ENCODE measurements at places on chromosomes 11 and 22.

DNA sequence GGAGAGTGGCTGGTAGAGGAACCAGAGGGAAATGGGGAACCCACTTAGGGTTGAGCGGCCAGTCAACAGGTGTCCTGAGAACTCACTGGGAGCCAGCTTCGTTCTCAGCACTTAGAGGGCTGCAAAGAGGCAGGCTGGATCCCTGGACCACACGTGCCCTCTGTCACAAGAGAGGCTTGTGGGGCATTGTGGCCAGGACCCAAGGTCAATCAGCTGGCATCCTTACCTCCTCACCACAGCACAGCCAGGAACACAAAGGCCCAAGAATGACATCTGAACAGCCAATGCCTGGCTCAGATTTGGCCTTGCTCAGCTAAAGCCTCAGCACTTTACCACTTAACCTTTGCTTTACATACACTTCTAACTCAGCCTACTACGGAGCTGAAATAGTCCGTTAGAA, 7.4 kb downstream of the MAPK8IP1 start:
- H3K27ac ChIP-seq = no peak overlapping the region
- H3K27me3 ChIP-seq = peaks cover 61% of the 10 kb centered on the region
- no peak for DNase-seq
- no peaks in the 10 kb centered on the region for H3K36me3 ChIP-seq
- H3K4me3 ChIP-seq = no peak overlapping the region
- H3K4me1 ChIP-seq = no peaks in the 10 kb centered on the region

GRCh38 chr11:7448201-7448600, 37.1 kb upstream of the OLFML1 start:
- H3K27ac ChIP-seq = no peak overlapping the region
- H3K36me3 ChIP-seq = no peaks in the 10 kb centered on the region
- no peak for DNase-seq
- peaks cover 28% of the 10 kb centered on the region for H3K27me3 ChIP-seq

- H3K27ac ChIP-seq = no peak overlapping the region
- H3K4me1 ChIP-seq = peaks cover 12% of the 10 kb centered on the region
- H3K27me3 ChIP-seq = no peaks in the 10 kb centered on the region
- no peaks in the 10 kb centered on the region for H3K36me3 ChIP-seq
- no peak overlapping the region for H3K4me3 ChIP-seq
Measured at GRCh38 chr11:74784234-74784633, 35.6 kb downstream of the RNF169 start.

DNA sequence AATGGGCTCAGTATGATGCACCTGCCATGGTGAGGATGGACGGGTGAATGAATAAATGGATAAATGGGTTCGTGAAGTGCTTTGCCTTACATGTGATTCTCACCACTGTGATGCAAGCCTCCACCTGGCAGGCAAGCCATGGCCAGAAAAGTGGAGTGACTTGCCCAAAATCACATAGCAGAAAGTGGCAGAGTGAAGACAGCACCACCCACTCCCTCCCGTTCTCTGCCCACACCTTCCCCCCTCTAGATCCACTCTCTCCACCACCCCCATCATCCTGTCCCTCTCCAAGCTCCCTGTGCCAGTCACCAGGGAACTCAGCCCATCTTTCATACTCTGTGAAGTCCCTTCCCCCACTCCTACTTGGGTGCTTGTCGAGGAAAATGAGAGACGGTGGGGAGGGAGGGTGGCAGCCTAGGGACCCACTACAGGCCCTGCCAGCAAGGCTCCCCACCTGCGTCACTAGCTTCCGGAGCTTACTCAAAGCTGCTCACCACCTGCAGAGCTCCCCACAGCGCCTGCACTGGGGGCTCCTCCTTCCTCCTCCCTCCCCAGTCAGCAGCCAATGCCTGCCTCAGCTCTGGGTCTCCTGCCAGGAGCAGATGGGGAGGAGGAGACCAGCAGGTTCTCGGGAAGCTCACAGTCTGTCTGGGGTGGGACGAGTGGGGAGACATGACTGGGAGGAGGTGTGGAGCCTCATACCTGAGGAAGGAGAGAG, 82.3 kb downstream of the PDE2A start:
- peaks cover 100% of the 10 kb centered on the region for H3K27me3 ChIP-seq
- no peak overlapping the region for H3K4me3 ChIP-seq
- no peak overlapping the region for H3K27ac ChIP-seq

DNA sequence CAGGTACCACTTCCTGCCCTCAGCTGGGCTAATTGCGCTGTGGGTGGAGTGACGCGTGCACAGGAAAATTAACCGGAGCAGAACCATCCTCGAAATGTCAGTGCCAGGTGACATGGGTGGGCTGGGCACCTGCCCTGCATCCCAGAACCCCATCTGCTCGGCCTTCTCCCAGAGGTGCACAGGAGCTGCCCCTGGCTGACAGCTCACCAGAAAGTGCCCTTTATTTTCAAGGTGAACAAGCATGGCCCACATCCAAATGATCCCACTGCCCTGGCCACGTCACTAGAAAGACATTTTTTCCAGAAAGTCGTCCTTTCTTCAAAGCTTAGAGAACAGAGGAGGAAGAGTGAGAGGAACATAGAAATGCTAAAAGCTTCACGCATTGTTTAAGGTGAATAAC, 4.1 kb upstream of the ELFN2 start:
- peak overlapping the region; percentile 15 for H3K4me3 ChIP-seq
- peaks cover 30% of the 10 kb centered on the region for H3K36me3 ChIP-seq
- H3K4me1 ChIP-seq = peaks cover 29% of the 10 kb centered on the region
- no peak for DNase-seq
- H3K27ac ChIP-seq = peak overlapping the region; percentile 66
- peaks cover 27% of the 10 kb centered on the region for H3K27me3 ChIP-seq

GRCh38 chr11:63212742-63213141, 30.7 kb downstream of the SLC22A25 start:
- H3K4me3 ChIP-seq = no peak overlapping the region
- peak; percentile 24 for DNase-seq
- H3K36me3 ChIP-seq = no peaks in the 10 kb centered on the region
- no peak overlapping the region for H3K27ac ChIP-seq
- peaks cover 72% of the 10 kb centered on the region for H3K27me3 ChIP-seq

DNA sequence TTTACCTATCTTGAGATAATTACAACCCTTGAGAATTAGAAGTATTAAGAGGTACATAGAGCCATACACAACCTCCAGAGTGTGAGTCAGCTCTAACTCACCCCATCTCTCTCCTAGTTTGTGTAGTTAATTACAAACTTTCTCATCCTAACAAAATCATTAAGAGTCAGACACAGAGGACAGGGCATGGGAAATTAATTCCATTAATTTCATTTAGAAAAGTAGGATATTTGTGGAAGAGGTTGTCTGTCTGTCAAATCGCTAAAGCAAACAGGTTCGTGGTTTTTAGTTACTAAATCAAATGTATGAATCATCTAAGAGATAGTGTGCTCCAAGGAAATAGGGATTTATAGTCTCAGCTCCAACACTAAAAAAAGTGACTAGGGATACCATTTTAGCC, 1261.4 kb upstream of the TENM4 start:
- no peaks in the 10 kb centered on the region for H3K27me3 ChIP-seq
- no peak for DNase-seq
- H3K4me1 ChIP-seq = peaks cover 18% of the 10 kb centered on the region
- H3K27ac ChIP-seq = no peak overlapping the region

GRCh38 chr11:94585399-94585798, 18.2 kb downstream of the PIWIL4 start:
- H3K27ac ChIP-seq = no peak overlapping the region
- peaks cover 74% of the 10 kb centered on the region for H3K4me1 ChIP-seq
- peaks cover 10% of the 10 kb centered on the region for H3K36me3 ChIP-seq
- no peaks in the 10 kb centered on the region for H3K27me3 ChIP-seq

- H3K36me3 ChIP-seq = no peaks in the 10 kb centered on the region
- H3K4me1 ChIP-seq = peaks cover 18% of the 10 kb centered on the region
- no peaks in the 10 kb centered on the region for H3K27me3 ChIP-seq
- DNase-seq = no peak
Measured at GRCh38 chr11:116994195-116994594, 104.0 kb downstream of the SIK3 start.

- no peak overlapping the region for H3K4me3 ChIP-seq
- H3K27me3 ChIP-seq = no peaks in the 10 kb centered on the region
- no peak overlapping the region for H3K27ac ChIP-seq
- no peaks in the 10 kb centered on the region for H3K36me3 ChIP-seq
- DNase-seq = no peak
- no peaks in the 10 kb centered on the region for H3K4me1 ChIP-seq
Measured at GRCh38 chr11:41237382-41237781, 222.1 kb downstream of the LRRC4C start.

GRCh38 chr11:120925944-120926343, 98.0 kb upstream of the TBCEL start:
- no peak overlapping the region for H3K4me3 ChIP-seq
- H3K27me3 ChIP-seq = peaks cover 36% of the 10 kb centered on the region
- no peak for DNase-seq
- H3K4me1 ChIP-seq = no peaks in the 10 kb centered on the region
- H3K36me3 ChIP-seq = no peaks in the 10 kb centered on the region

DNA sequence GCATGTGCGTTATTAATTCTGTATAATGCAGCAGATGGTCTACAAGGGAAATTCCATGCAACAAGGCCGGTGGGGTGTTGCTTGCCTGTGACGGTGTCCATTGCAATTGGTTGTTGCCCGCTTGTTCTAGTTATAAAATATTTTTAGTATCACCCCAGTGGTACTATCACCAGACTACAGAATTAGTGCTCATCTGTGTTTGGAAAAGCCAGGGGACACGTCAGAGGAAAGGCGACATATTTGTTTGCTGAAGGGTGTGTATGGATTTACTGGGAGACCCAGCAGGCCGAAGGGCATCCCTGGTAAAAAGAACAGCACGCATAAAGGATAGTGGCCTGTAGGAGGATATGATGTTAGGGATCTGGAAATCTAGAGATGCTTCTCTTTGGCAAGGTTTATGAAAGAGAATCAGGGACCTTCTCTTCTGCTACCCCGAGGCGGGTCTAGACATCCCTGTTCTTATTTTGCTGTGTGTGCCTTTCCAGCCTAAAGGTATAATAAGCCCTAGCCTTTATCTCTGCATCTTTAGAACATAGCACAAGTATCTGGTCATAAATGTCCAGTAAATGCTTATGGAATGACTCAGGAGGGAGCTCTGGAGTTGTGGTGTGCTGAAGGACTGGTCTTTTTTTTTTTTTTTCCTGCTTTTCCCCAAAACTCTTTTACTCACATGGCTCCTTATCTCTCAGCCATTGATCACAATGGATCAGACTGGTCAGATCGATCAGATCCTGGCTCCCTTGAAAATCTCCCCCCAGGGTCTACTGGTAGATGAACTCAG, 90.9 kb downstream of the LDLRAD3 start:
- H3K27me3 ChIP-seq = no peaks in the 10 kb centered on the region
- no peaks in the 10 kb centered on the region for H3K36me3 ChIP-seq
- H3K4me1 ChIP-seq = peaks cover 24% of the 10 kb centered on the region
- no peak overlapping the region for H3K27ac ChIP-seq
- no peak overlapping the region for H3K4me3 ChIP-seq

GRCh38 chr22:46625113-46625842, 5.1 kb downstream of the GRAMD4 start:
- H3K27me3 ChIP-seq = no peaks in the 10 kb centered on the region
- peaks cover 14% of the 10 kb centered on the region for H3K36me3 ChIP-seq
- no peak overlapping the region for H3K27ac ChIP-seq
- no peak overlapping the region for H3K4me3 ChIP-seq
- no peak for DNase-seq

DNA sequence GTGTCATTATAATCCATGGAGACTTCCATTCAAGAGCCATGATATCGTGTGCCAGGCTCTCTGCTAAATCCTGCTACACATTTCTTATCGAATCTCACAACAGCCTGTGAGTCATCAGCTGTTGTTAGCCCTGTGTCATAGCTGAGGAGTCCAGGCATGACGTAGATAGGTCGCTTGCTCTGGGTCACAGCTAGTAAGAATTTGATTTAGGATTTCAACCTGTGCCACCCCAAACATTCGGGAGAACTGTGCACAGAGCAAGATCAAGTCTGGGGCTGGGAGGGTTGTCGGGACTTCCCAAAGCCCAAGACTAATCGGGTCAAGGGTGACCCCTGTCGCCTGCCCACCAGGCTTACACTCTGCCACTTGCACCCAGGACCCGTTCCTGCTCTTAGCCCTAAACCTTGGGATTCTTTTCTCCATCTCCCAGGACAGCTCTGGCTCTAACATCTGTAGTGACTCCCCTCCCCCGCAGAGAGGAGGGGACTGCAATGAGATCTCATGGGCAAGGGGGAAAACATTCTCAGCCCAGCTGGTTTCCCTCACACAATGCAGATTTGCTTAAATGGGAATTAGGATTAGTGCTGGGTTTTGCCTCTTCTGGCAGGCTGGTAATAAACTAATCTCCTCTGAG, 34.3 kb downstream of the TSPAN18 start:
- H3K4me1 ChIP-seq = no peaks in the 10 kb centered on the region
- no peak overlapping the region for H3K4me3 ChIP-seq
- H3K27me3 ChIP-seq = peaks cover 23% of the 10 kb centered on the region
- no peak overlapping the region for H3K27ac ChIP-seq
- DNase-seq = peak; percentile 43

GRCh38 chr11:126645186-126645585, 289.7 kb downstream of the ST3GAL4 start:
- H3K4me3 ChIP-seq = no peak overlapping the region
- H3K27me3 ChIP-seq = no peaks in the 10 kb centered on the region
- no peaks in the 10 kb centered on the region for H3K36me3 ChIP-seq
- no peak overlapping the region for H3K27ac ChIP-seq
- peaks cover 9% of the 10 kb centered on the region for H3K4me1 ChIP-seq
- no peak for DNase-seq

DNA sequence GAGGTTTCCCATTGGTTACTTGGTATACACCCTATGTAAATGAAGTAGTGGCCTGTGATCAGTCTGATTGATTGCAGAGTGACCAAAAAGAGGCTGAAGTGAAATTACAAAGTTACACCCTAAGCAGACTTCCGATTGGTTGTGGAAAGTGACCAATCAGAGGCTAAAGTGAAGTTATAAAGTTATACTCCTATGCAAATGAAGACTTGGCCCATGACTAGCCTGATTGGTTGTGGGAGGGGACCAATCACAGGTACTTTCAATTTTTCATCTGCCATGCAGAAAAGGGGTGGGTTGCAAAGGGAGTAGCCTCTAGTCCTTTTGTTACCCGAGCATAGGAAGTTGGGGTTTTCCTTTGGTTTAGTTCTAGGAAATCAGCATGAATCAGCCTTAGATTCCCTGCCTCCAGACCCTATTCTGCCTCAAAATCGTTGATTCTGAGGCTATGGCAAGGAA, 18.1 kb upstream of the CSTF3 start:
- H3K36me3 ChIP-seq = no peaks in the 10 kb centered on the region
- H3K4me1 ChIP-seq = peaks cover 17% of the 10 kb centered on the region
- DNase-seq = no peak

GRCh38 chr11:22161489-22161888, 31.4 kb upstream of the ANO5 start:
- no peaks in the 10 kb centered on the region for H3K36me3 ChIP-seq
- no peak for DNase-seq
- H3K27me3 ChIP-seq = peaks cover 24% of the 10 kb centered on the region

DNA sequence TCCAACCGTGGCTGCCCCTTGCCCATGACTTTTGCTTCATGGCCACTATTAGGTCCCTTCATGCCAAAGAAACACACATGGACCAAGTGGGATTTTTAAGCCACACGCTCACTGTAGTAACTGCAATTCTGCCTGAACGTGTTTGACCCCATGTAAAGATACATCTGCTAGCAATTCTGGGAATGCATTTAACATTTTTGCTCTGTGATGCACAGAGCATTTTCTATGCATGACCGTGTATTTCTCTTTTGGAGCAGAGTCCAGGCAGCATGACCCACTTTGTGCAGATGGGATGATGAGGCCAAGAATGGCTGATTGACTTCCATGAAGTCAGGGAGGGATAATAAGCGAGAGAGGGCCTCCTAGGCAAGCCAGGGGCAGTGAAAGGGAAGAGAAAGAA, 108.5 kb downstream of the TP53I11 start:
- H3K4me3 ChIP-seq = no peak overlapping the region
- H3K27me3 ChIP-seq = peaks cover 77% of the 10 kb centered on the region
- H3K4me1 ChIP-seq = no peaks in the 10 kb centered on the region
- H3K36me3 ChIP-seq = no peaks in the 10 kb centered on the region

GRCh38 chr22:17400305-17400704, 31.0 kb downstream of the CECR2 start:
- peaks cover 57% of the 10 kb centered on the region for H3K27me3 ChIP-seq
- no peaks in the 10 kb centered on the region for H3K36me3 ChIP-seq
- no peak for DNase-seq

Data from Calu3 (cell line).